ENCODE measurements at places on chromosomes 4 and X.

GRCh38 chrX:41922431-41923151 is 763 bp downstream of the CASK start:
- DNase-seq: no peak

DNA sequence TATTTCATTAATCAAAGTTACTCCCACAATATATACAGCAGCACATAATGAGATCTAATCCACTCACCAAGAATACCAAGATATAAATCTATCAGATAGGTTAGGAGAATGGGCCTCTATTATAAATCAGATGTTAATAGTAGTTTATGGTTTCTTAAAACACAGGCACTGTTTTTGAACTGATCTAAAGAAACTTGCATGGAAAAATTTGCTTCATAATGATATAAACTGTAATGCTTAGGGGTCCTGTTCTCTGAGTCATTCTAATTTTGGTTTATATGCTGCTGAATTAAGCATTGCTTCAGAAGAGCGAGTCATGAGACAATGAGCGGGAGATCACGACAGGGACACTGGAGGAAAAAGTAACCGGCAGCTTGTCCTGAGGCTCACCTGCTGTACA is 113.3 kb upstream of the OTUD4 start:
- no peak for DNase-seq

DNA sequence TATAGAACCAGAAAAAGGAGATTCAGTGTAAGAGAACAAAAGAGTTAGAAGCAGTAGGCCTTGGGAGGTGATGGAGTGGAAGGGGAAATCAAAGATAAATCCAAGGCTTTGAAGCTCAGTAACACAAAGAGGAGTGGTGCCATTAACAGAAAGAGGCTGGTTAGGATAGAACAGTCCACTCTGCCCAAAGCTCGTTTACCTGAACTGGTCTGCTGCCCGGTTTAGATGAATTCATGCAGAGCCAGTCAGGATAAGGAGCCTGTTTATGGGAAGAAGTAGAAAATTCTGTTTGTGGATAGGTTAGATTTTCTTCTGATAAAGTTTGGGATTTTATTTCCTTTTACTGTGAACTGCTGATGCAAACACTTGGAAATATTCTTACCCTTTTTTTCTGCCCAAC is 80.6 kb downstream of the HMGB2 start:
- DNase-seq: no peak

GRCh38 chrX:151402719-151403390 is 5.8 kb downstream of the VMA21 start:
- no peak for DNase-seq

GRCh38 chr4:25970691-25971432 is 56.8 kb downstream of the SMIM20 start:
- DNase-seq: no peak

GRCh38 chrX:131521824-131522223 is 22.1 kb upstream of the OR13H1 start:
- DNase-seq: no peak

- no peak for DNase-seq
Measured at GRCh38 chr4:163693211-163693610, 198.7 kb downstream of the TMA16 start.

GRCh38 chr4:57137261-57137660 is 27.1 kb upstream of the IGFBP7 start:
- no peak for DNase-seq

DNA sequence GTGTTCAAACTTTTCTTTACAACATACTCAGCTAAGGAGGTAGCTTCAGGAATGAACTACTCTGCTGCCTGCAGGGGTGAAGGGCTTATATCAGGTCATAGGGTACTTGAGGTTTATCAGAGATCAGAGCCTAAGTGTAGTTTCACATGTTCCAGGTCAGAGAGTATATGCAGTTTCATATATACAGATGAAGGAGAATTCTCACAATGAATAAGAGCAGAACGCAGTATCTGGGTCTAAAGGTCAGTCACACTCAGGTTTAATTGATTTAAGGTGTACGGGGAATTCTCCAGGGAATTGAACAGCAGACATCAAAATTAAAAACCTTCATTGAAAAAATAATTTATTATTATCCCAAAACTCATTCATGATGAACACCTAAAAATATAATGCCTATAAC is 700.6 kb downstream of the TECRL start:
- DNase-seq: no peak

DNA sequence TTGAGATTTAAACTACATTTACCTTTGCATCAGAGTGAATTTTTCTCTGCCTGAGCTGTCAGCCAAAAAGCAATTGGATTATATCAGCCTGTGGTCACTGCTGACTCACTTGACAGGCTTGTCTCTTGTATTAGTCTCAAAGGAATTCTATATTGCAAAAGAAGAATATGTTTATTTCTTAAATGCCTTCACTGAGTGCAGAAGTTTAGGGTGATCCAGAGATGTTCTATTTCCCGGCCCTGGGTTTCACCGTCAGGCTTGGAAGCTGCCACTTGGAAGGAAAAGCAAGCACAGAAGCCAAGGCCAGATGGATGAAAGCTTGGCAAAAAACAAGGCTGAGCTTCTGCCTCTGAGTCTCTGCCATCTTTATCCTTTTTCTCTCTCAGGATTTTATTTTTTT is 80.9 kb downstream of the FAM114A1 start:
- no peak for DNase-seq

- peak; percentile 86 for DNase-seq
Measured at GRCh38 chr4:118772081-118772766, 63.7 kb downstream of the SEC24D start.

DNA sequence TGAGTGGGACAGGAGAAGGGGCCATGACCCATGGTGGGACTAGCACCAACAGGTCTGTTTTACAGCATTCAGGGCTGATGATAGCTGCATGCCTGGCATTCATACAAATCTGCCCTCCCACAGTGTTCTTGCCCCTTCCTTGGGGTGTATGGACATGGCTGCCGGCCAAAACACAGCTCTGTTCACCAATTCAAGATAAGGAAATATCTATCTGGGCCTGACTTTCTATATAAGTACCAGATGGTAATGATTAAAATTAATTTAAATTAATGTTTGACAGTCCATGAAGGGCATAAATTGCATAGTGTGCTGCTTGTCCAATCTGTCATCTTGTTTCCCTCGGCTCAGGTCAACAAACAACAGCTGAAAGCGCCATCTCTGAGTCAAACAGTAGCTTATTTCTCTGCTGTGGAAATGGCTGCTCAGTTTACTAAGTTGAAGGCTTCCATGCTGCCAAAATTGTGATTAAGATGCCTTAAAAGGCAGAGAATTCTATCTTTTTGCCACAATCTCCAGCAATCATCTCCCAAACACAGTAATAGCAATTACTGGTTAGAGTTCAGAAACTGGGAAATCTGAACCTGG is 67.0 kb upstream of the TSPAN7 start:
- DNase-seq: no peak

GRCh38 chrX:151750511-151750910 is 16.0 kb downstream of the CNGA2 start:
- no peak for DNase-seq
